GM04504 (cell line): ENCODE measurements at places on chromosomes 1 and 21.

DNA sequence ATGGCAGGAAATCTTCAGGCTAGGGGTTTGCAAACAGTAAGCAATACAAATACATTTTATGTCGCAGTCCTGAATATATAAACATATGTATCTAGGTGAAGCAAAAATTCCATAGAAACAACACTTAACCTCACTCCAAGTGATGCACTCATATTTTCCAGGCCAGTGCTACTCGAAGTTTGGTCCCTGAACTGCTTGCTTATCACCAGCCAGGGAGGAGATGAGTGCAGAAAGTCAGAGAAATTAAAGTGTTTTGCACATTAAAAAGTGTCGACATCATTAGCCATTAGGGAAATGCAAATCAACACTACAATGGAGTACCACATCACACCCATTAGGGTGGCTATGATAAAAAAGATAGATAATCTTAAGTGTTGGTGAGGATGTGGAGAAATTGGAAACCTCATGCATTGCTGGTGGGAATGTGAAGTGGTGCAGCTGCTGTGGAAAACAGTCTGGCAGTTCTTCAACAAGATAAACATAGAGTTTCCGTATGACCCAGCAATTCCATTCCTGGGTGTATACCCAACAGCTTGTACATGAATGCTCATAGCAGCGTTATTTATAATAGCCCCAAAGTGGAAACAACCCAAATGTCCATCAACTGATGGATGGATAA lies 70.5 kb upstream of the CSF1 start:
- DNase-seq, result no peak

GRCh38 chr1:47984175-47984789 lies 12.9 kb downstream of the TRABD2B start:
- no peak for DNase-seq

GRCh38 chr1:228939001-228939691 lies 203.9 kb downstream of the RHOU start:
- DNase-seq, result no peak

DNA sequence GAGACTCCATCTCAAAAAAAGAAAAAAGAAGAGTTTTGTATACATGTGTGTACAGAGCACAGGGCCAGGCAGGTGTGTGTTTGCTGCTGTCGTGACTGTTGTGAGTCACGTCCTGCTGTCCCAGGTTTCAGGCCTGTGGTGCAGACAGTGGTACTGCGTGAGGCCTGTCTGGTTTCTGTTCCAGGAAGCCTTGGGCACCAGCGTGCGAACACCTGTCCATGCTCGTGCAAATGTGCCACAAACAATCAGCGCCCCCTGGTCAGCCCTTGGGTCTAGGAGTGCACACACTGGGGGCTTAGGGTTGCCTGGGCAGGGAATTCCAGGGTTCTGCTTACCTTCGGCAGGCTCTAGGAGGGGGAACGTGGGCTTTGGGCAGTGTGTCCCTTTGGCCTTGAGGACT lies 16.9 kb downstream of the GPR157 start:
- DNase-seq, result no peak

DNA sequence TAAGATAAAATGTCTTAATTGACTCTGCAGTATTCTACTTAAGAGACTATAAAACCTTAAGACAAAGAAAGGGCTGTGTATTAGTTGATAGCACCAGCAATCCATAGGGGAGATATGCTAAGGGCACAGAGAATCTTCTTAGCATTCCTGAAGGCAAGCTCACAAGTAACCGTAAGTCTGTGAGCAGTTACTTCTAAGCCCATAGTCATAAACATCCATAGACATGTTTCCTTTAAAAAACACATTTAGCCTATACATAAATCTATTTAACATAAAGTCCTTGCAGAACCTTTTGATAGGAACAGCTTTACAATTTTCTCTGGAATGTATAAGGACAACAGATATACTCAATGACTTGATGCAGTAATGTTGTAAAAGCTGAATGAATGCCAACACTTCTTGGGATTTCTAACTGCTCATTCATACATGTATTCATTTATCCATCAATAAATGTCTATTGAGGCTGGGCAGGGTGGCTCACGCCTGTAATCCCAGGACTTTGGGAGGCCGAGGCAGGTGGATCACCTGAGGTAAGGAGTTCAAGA lies 6.3 kb upstream of the ERRFI1 start:
- DNase-seq, result no peak

GRCh38 chr1:231420959-231421545 lies 1.0 kb downstream of the EGLN1 start:
- no peak for DNase-seq

GRCh38 chr1:234611225-234611846 lies 1.4 kb upstream of the IRF2BP2 start:
- DNase-seq, result no peak

DNA sequence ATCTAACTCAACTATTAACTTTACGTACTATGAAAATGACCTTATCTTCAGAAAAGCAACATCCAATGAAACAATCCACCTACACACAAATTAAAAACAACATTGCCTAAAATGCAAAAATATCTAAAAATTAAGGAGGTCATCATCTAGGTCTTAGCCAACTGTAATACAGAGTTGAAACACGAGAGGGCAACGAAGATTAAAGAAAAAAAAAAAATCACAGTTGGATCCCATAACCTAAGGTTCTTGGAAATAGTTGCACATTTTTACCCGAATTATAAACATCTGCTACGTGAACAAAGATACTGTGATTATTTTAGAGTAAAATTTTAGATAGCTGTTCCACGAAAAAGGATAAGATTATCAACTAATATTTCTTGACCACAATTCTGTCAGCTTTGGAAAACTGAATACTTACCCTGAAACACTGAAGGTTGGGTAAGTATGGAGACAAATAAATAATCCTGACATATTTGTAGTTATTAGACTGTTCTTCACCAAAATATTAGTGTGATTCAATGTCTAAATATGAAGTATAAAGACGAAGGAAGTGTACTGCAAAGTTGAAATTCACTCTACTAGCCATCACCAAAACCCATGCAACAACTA lies 88.0 kb upstream of the AK4 start:
- DNase-seq, result no peak

DNA sequence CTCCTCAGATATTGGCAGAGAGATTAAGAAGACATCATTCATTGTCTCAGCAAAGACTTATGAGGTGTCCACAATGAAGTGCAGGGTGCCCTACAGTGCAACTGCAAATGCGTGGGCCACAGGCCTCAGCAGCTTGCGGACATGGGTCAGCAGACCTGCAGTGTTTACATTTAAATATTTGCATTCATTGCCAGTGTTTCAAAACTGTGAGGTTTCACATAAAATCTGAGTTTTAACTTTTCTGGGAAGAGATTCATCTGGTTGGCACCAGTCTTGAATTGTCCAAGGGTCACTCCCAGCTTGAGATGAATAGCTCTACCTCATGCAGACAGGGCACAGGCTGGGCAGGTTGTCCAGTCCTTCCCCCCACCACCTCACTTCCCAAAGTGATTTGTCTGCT lies 286.8 kb upstream of the DUSP10 start:
- no peak for DNase-seq

DNA sequence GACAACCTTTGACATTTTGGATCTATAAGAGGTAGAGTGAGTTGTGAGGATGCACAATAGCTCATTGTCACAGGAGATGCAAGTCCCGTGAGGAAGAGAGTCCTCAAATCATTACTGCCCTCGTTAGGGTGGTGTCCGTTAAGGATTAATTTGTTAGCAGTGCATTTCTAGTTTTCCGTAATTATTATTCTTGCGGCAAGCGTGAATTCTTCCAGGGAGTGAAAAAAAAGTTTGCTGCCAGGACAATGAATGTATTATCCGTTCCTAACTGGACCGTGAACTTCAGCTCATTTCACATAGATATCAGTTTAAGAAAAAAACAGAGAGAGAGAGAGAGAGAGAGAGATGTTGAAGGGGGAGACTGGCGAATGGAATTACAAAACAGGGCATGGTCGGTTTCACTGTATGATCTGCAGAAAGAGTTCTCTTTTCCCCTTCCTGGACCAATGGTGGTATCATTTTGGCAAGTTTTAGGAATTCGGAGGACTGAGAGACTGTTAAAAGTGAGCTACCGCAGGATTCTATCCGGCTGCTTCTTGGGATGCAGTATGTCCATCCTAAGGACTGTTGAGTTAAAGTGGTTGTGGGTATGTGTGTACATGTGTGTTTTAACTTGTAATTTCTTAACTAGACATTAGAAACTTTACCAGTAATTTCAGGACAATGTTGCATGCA lies 216.0 kb upstream of the NFIA start:
- no peak for DNase-seq

DNA sequence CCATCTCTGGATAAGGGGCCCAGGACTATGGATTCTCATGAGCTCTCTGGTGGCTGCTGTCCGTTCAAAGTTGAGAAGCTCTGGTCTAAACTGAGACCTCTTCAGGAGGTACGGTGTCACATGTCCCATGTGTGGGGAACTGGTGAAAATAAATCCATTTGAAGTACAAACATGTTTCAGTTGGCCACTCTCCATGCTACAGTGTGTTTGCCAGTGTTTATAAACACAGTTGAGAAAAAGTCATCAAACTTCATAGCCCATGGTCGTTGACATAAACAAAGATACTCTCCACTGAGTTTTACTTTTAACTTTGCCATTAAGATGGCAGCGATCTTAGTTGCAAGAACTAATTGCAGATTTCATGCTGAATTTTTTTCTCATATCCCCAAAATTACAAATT lies 72.8 kb downstream of the PSMG1 start:
- DNase-seq, result no peak

DNA sequence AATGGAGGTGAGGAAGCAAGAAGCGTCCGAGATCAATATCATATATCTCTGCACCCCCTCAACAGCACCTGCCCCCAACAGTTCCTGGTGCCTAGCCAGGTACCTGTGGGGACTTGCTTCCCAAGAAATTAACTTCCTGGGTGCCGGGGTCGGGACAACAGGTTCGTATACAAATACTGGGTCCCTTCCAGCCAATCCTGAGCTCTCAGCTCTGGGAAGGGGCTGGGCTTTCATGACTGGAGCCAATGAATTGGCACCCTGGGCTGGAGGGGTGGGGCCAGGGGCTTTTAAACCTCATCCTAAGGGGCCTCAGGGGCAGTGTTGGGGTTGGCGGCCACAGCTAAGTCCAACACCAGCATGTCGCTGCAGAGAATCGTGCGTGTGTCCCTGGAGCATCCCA lies at the start of gene PADI3:
Gene PADI3 (plus strand): TSS at position 318 of the 400 bp plus-strand sequence. CDS start 40 bp downstream, at position 358.
- DNase-seq, result no peak

- no peak for DNase-seq
Measured at GRCh38 chr1:210940081-210940617, 193.8 kb downstream of the KCNH1 start.

- DNase-seq, result no peak
Measured at GRCh38 chr1:181662606-181663005, 179.3 kb downstream of the CACNA1E start.

DNA sequence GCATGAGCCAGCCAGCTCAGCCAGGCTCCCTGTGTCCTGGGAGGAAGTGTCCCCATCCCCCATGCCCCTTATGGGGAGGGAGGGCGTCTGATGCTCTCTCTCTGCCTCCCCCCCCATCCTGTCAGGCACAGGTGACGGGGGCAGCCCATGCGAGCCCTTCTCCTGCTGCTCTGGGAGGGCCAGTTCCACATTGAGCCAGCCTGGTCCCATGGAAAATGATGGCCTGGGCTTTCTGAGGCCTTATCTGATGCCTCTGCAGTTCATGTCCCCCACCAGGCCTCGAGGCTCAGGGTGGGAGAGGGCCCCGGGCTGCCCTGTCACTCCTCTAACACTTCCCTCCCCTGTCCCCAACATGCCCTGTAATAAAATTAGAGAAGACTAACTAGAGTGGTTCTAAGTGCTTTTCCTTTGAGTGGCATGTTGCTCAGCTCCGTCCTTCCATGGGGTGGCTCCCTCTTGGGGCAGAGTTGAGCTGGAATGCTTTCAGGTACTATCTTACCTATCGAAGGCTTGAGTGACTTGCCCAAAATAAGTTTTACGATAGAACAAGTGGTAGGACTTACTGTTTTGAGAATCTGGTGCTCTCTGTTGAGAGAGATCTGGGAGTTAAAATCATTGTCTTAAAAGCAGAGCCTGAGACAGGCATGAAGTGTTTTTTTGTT lies 1.8 kb upstream of the MTFR1L start:
- DNase-seq, result no peak

DNA sequence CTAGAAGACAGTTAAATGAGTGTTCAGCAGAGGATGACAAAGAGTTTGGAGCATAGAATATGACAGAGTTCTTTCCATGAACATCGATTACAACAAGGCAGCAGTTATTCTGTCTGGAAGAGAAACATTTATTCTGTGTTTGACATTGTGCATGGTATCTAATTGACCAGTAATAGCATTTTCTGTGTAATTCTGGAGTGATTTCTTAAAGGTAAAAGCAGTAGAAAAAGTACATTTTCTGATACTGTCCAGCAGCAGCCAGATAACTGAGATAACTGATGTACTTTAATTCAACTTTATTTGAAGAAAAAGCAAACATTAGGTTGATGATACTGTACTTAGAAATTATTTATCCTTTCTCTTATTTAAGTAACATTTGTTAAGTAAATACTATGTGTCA lies 497.1 kb downstream of the AGBL4 start:
- no peak for DNase-seq

DNA sequence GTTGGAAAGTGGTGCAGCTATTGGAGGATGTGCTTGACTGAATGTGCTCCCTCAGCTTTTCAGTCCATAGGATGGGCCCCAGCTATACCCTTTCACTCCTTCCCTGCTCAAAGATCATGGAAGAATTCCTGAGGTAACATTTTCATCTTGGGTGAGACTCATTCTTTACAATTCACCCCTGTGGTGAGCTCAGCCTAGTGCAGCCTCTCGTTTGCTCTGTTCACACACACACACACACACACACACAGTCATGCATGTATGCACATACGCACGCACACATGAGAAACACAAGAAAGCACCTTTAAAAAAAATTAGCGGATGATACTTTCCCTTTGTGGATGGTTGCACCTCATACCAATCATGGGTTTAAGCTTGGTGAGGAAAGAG lies 25.8 kb downstream of the CCN1 start:
- no peak for DNase-seq

DNA sequence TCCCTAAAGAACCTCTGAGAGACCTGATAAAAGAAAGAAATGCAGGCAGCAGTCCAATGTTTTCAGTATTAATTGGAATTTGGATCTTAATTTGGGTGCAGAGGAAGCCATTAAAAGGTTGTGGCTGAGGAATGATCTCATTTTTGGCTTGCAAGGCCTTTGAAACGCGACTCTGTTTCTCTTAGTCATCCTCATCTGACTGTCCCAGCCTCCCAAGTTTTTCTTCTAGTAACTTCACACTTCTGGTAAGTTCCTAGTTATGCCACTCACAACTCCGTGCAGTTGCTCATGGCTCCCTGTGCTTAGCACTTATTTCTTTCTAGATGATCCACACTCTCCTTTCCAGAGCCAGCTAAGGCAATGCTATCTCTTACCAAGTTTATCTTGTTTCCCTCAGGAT lies 147.4 kb upstream of the USP24 start:
- DNase-seq, result peak; percentile 59

- no peak for DNase-seq
Measured at GRCh38 chr1:6440198-6441126, 15.9 kb downstream of the ESPN start.

DNA sequence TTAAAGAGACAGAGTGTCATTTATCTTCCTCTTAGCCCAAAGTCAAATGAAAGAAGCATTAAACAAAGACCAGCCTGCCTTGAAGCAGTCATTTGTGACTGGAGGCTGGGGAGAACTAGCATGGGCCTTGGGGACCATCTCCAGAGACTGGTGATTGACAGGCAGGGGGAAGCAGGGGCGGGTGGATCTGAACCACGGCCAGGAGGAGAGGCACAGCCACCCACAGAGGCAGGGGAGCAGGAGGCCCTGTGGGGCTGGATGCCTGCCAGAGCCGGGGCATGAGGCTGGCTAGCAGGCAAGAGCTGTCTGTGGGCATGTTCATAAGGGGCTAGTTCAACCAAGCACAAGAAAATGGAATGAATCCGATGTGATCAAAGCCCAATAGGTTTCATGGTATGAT lies 73.9 kb downstream of the PLXNA2 start:
- DNase-seq, result no peak

- no peak for DNase-seq
Measured at GRCh38 chr1:213054733-213055591, 3.9 kb downstream of the RPS6KC1 start.
